Activated T-cell treated with anti-CD3 and anti-CD28 coated beads for 48 hours (primary cell): ENCODE measurements at places on chromosomes 5 and 9.
A peak's percentile ranks its signal among the peaks of the same experiment; 100 is the strongest.

- no peak for DNase-seq
These were observed 444.9 kb upstream of the CYLC2 start for GRCh38 chr9:102550266-102550665.

- DNase-seq: no peak
These were observed 242.9 kb downstream of the CSNK1G3 start for GRCh38 chr5:123754908-123755307.

- DNase-seq: no peak
These were observed 360 bp downstream of the KLF4 start for GRCh38 chr9:107489144-107489673.

GRCh38 chr9:33293782-33294181 is 3.5 kb downstream of the NFX1 start:
- DNase-seq: no peak

GRCh38 chr5:176895831-176896230 is 3.3 kb downstream of the HK3 start:
- DNase-seq: no peak

- DNase-seq: no peak
These were observed 169.7 kb upstream of the CDH9 start for GRCh38 chr5:27208051-27208450.

- no peak for DNase-seq
These were observed 119.4 kb downstream of the NTRK2 start for GRCh38 chr9:84788803-84789462.

DNA sequence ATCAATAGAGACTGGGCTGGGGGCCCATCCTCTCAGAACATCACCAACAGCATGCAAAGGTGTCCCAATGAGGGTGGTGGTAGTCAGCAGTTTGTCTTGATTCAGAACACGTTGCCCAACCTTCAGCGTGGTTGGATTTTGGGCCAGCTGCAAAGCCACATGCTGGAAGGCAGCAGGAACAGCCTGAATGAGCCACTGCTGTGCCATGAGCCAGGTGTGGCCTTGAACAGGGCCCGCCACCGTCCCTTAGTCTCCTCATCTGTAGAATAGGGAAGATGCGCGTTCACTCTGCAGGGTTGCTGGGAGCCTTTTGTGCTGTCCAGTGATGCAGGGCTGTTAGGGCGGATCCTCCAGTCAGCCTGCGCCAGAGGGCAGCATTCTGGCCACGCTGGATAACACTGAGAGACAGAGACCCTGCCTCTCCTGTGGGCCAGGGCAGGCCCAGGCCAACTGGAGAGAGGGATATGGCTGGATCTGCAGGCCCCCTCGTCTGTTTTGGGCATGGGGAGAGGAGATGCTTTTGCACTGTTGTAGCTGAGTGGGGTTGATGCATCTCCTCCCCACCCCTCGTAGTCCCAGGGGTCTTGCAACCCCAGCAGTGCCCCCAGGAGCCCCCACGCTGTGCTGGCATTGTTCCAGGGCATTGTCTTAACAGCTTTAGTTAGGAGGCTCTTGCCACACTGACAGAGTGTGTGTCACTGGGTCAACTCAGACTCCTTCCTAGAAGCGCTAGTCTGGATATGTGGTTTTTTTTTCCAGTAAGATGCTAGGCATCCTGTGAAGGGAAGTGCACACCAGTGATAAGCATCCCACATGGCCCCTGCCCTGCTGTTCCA is 42.1 kb downstream of the SLC46A2 start:
- no peak for DNase-seq

- DNase-seq: no peak
These were observed 311.0 kb upstream of the DAP start for GRCh38 chr5:11072076-11072475.

DNA sequence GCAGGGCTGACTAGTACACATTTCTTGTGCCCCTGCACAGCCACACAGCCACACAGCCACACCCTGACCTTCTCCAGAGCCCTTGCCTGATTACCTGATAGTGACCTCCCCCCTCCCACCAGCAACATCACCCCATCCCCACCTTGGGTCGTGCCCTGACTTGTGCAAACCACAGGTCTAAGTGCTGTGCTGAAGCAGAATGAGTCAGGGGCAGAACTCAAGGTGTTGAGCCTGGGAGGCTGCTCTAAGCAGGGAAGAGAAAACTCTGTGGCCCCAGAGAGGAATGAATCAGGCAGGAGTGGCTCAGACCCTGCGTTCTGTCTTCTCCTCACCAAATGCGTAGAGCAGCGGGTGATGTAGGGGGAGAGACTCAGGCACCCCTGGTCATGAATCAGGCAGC is 24.3 kb upstream of the FAT2 start:
- DNase-seq: peak; percentile 25

- no peak for DNase-seq
These were observed 91.6 kb downstream of the NPR3 start for GRCh38 chr5:32802764-32803163.

DNA sequence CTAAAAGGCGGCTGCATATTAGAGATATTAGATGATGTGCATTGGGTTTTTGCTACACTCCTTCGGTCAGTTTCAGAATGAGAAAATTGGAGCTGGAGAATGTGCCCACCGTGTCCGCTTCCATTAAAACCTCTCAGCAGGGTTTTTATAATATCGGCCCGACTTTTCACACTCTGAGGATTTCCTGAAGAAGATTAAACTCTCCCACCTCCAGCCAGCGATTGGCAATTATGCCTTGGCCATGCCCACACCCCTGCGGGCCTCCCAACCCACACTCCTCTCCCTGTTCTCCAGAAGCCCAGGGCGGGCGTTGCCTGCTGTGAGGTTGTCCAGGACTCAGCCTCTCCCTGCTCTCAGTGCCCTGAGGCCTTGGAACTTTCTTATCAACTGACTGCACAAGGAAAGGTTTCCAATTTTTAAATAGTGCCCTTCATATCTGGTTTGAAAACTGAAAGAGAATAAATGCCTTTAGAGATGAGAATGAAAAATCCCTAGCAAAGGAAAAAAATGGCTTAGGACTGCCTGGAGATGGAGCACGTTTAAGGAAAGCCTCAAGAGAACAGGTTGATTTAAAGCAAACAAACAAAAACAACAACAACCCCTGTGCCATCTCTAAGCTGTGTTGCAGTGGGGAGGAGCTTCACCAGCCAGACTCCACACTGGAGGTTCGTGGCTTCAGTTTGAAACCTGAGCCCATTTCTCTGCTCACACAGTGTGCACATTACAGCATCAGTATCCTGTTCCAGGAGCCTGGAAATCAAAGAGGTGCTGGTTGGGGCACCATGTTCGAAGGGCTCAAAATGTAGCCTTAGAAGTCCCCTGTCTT is 292.9 kb downstream of the NSG2 start:
- DNase-seq: no peak

GRCh38 chr9:14030375-14031059 is 283.4 kb downstream of the NFIB start:
- no peak for DNase-seq

GRCh38 chr5:67746103-67746502 is 469.5 kb upstream of the PIK3R1 start:
- DNase-seq: no peak

DNA sequence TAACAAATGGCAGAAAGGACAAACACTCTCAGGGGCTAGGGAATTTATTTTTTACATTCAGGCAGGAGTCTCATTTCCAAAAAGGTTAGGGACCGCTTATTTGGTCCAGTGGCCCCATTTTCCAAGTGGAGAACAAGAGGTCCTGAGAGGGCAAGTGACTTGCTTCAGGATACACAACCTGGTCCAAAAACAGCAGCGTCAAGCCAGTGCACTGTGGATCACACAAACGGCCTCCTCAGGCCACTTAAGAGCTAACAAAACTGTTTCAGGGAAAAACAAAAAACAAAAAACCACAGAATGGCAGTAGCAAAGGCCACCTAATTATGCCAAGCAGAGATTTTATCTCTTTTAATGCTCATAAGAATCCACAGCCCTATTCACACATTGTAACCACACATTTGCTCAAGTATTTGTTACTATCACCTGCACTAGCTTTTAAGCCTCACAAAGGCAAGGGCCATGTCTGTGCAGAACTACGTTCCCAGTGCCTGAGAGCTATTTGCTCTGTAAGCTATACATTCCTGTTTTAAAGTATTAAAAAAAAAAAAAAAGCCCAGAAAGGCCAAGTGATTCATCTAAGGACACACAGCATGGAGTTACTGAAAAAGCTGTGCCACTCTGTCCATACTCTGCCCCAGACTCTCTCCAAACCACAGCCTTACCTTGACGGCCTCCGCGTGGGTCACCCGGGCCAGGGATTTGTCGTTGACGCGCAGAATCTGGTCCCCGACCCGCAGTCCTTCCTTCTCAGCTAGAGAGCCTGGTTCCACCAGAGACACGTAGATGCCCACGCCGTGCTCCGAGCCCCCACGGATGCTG is 1.5 kb downstream of the WHRN start:
- no peak for DNase-seq

DNA sequence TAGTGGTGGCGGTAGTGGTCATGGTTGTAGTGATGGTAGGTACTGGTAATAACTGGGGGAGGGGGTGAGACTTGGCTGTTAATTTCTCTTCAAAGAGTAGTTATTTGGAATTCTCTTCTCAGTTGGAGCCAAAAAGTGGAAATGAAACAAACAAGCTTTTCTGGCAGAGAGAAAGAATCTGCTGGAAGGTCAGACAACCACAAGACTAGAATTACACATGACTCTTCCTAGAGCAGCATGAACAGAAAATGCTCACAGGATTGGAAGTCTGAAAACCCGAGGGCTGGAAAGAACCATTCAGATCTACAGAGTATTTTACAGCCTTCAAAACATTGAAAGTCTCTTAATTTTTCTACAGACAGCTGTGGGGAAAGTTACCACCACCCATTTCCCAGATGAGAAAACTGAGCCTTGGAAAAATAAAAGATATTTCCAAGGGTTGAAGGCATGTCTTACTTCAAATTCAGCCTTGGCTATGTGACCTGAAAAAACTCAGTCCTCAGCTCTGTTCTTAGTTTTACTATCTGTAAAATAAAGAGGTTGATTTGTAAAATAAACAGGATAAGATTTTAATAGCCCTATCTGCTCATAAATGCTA is 42.9 kb upstream of the TRIM32 start:
- DNase-seq: no peak

- no peak for DNase-seq
These were observed 102.2 kb downstream of the HACD4 start for GRCh38 chr9:20929276-20929675.

DNA sequence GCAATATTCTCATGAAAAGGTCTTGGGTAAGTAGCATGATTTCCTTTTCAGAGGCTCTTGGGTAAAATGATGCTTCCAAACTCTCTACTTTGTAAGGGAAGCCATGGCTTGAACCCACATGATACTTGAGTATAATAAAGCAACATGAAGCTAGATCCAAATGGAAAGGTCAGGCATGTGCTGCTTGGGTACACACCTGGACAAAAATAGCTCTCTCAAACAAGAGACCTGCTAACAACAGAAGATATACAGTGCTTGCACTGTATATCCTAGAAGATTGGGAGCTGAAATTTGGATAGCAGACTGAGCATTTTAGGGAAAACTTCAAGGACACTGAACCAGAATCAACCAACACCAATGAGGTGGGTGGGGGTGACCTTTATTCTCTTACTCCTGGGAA is 40.2 kb downstream of the NMUR2 start:
- DNase-seq: no peak

DNA sequence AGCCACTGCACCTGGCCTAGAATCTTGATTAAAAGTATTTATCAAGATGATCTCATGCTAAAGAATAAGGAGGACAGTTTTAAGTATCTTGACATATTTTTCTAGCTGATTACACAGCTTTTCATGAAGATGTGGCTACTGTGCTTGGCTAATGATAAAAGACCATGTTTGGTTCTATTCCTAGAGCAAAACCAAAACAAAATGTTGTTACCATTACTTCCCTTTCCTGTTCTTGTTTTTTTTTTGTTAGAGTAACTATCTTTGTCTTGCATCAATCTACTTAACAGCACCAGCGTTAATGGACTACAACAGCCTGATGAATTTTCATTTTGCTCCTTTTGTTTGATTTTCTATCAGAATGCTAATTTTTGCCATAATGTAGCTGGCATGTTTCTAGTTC is 86.2 kb upstream of the DHFR start:
- no peak for DNase-seq

DNA sequence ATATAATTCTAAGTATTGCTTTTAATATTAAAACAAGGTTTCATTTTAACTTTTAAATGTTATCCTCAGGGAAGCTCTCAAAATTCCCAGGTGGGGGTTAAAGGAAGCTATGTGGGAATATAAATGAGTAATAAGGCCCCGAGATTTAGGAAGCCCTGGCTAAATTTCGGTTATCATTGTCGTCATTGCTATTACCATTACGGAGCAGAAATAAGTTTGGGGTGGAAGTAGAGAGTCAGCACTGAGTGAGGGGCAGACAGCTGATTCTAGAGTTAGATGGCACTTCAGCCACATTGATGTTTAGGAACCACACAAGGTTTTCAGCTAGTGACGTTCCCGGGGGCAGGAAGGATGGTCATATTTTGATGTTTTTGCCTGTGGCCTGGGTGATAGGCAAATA is 74.9 kb downstream of the NREP start:
- no peak for DNase-seq

- no peak for DNase-seq
These were observed 563.9 kb downstream of the HTR1A start for GRCh38 chr5:63398346-63398745.

DNA sequence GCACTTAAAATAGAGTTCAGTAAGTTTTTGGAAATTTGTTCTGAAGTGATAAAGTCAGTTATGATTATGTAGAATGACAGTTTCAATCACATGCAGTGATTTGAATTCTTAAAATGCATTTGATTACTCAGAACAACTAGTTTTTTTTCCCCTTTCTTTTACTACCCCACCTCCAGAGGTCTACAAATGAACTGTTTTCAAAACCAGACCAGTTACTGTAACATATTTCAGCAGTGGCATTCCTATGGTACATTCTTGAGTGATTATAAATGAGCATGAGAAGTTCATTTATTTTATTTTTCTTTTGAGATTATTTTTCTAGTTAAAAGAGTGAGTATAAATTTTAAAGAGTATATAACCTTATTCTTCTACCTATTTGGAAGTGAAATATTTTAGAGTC is 71.6 kb downstream of the NNT start:
- no peak for DNase-seq

GRCh38 chr9:6991418-6991817 is 233.6 kb downstream of the KDM4C start:
- DNase-seq: no peak

- no peak for DNase-seq
These were observed 6.5 kb downstream of the PLCXD3 start for GRCh38 chr5:41503860-41504259.

GRCh38 chr9:134708672-134709038 is 67.1 kb downstream of the COL5A1 start:
- DNase-seq: no peak

- no peak for DNase-seq
These were observed 3.6 kb upstream of the B4GALT1 start for GRCh38 chr9:33170464-33171415.

DNA sequence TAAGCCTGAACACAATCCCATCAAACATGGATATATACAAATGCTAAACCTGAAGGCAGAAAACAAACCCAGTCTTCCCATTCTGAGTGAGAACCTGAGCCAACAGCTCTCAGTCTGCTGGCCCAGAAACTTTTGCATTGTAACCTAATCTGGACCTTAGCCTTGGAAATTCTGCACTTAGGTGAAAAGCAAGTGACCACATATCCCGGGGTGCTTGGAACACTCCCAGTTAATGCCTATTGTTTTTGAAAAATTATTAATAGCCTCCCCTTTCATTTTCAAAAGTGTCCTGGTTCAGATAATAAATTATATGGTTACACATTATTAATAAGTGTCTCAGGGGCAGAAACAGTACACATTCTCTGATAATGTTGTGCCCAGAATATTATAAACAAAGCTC is 228.3 kb upstream of the TARS1 start:
- DNase-seq: no peak

GRCh38 chr5:147554261-147554817 is 44.5 kb upstream of the DPYSL3 start:
- no peak for DNase-seq

- DNase-seq: no peak
These were observed 232.4 kb downstream of the ESM1 start for GRCh38 chr5:54753034-54753433.
